ENCODE measurements at places on chromosomes 3 and 15. TPM values are rescaled to one million over a fixed set of nuclear protein-coding genes. Genes with fewer than 3 reads are reported as not detected.

The CLRN1 gene
- not detected for total RNA-seq

DNA sequence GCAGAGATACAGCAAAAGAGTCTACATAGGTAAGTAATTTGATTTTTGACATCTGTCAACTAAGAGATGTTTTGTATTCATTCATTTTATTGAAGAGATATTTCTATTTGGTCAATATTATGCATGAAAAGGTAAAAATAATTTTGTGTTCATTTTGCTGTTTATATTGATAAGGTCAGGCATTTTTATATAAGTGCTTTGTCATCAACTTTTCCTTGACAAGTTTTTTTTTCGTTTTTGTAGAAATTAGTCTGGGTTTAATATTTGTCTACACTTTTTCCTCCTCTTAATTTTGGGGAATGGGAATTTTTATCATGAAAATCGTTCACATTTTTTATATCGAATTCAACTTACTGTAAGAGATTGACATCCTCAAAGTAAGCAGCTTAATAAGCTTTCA, 67.7 kb downstream of the STT3B start:
- no peak for DNase-seq

DNA sequence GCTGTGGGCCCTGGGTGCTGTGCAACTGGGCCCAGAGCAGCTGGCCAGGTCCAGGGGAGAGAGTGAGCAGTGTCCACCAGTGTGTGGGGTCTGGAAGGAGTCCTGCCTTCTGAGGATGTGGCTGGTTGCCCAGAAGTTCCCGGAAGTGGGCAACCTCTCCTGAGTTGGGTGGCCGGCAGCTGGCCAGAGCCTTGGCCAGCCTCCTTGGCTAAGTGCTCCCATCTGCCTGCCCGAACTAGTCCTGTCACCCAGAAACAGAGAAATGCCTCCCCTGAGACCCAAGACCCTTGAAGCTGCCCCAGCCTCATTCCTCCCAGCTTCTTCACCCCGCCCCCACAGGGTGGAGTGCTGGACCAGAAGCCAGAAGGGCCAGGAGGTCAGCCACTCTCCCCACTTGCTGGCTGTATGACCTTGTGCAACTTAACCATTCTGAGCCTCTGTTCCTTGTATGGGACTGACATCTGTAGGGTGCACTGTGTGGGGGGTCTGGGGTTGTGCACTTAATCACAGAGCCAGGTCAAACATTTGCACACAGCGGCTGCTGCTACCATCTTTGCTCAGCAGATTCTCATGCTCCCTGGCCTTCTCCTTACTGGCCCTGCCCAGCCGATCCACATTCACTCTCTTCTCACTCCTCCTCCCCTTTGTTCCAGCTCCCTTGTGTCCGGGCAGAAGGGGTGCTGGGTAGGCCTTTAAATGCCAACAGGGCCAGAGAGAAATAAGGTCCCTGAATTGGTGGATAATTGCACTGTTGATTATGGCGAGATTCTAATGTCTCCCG, 7.5 kb upstream of the ALAS1 start:
- no peak for DNase-seq

- no peak for DNase-seq
Observed at GRCh38 chr15:90425726-90426346, 37.8 kb downstream of the IQGAP1 start.

Measured in upper lobe of right lung (tissue), 1 donor.